Left cardiac atrium (tissue), 4 donors: ENCODE measurements at places on chromosomes 11 and 22. TPM values are rescaled to one million over a fixed set of nuclear protein-coding genes. Genes with fewer than 3 reads are reported as not detected.

DNA sequence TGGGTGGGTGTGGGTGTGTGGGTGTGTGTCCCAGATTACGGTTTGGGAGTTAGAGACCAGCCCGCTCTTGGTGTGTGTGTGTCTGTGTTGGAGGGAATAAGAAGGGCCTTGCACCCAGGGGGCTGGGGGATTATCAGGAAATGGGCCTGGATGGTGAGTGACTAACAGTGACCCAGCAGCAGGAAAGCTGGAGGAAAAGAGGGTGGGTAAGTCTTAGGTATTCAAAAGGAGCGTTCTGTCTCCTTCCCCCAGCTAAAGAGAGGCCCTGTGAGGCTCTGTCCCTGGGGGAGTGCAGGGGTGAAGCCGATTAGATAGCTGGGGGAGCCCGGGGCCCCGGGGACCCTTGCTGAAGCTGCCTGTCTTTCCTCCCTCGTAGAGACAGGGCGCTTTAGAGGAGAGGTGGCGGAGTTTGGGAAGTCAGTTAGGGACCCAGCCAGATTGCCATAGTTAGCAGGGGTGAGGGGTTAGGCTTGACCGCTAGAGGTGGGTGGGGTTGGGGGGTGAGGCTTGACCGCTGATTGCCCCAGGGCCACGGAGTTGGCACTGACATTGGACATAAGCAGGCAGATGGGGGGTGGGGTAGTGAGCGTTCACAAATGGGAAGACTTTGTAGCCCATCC, 1.5 kb downstream of the OAF start:
- no peak for DNase-seq

- DNase-seq, result no peak
Measured at GRCh38 chr11:59501931-59502330, 1.4 kb upstream of the OR4D11 start.

DNA sequence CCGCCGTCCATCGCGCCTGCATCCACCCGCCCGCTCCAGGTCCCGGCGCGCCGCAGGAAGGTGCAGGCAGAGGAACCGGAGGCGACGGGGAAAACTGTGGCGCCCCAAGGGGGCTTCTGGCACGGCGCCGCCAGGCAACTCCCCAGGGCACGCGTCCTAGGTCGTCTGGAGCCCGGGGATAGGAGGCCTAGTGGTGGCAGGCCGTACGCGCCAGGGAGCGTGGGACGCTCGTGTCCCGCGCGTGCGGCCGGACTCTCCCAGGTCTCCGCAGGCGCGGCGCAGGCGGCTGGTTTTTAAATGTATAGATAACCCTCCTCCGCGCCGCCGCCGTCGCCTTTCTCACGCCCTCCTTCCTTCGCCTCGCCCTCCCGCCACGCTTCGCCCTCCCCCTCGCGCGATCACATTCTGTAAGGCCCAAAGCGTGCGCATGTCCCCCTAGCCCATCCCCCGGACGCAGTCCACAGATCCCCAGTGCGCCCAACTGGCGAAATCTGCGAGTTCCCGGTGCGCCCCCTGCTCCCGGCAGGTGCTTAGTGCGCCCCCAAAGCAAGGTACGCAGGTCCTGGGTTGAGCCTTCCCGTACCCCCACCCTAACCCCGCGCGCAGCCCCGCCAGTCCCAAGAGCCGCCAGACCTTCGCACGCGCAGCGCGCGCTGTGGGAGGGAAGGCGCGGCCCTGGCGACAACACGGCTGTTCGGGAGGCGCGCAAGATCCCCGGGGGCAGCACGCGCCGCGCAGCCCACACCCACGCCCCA, at the start of gene ASCL2:
TSS of gene ASCL2 (minus strand) at position 267 of the 755 bp plus-strand sequence. CDS start at position 11, 256 bp downstream.
- DNase-seq, result no peak

TRIM64C gene
- not detected for total RNA-seq

GRCh38 chr11:61120706-61121191, 18.5 kb downstream of the CD5 start:
- no peak for DNase-seq
